Endothelial cell of coronary artery (primary cell): ENCODE measurements at places on chromosomes 11 and 22. TPM values are rescaled to one million over a fixed set of nuclear protein-coding genes. Genes with fewer than 3 reads are reported as not detected.

PITPNM1 gene
- 11.2 and 24.2 TPM in 2 replicates for total RNA-seq

OR5A1 gene
- not detected in 2 replicates for total RNA-seq

CRYBA4 gene
- not detected in 2 replicates for total RNA-seq

CAVIN3 gene
- 39.6 and 119 TPM in 2 replicates for total RNA-seq

TYR gene
- not detected in 2 replicates for total RNA-seq

OVOL1 gene
- not detected in 2 replicates for total RNA-seq

STIM1 gene
- 17.5 and 31.4 TPM in 2 replicates for total RNA-seq

PTDSS2 gene
- 33.9 and 34.7 TPM in 2 replicates for total RNA-seq

GVQW3 gene
- 1.1 and 2.1 TPM in 2 replicates for total RNA-seq

GTSE1 gene
- total RNA-seq, result 3.6 and 8.3 TPM in 2 replicates

HORMAD2 gene
- total RNA-seq, result not detected in 2 replicates

MMP3 gene
- not detected in 2 replicates for total RNA-seq

AAMDC gene
- 65.6 and 78.5 TPM in 2 replicates for total RNA-seq

INS gene
- total RNA-seq, result not detected in 2 replicates

LARGE2 gene
- total RNA-seq, result under 0.01 and 0.09 TPM in 2 replicates

PAK1 gene
- total RNA-seq, result 3.1 and 6.3 TPM in 2 replicates

APOL5 gene
- not detected in 2 replicates for total RNA-seq

FAM83F gene
- total RNA-seq, result under 0.01 TPM in 1 of 2 replicates, not detected in the other
